ENCODE measurements at places on chromosomes 12 and 14.
A peak's percentile ranks its signal among the peaks of the same experiment; 100 is the strongest.

GRCh38 chr14:72478471-72478893 is 415.4 kb downstream of the DPF3 start:
- no peak for DNase-seq

DNA sequence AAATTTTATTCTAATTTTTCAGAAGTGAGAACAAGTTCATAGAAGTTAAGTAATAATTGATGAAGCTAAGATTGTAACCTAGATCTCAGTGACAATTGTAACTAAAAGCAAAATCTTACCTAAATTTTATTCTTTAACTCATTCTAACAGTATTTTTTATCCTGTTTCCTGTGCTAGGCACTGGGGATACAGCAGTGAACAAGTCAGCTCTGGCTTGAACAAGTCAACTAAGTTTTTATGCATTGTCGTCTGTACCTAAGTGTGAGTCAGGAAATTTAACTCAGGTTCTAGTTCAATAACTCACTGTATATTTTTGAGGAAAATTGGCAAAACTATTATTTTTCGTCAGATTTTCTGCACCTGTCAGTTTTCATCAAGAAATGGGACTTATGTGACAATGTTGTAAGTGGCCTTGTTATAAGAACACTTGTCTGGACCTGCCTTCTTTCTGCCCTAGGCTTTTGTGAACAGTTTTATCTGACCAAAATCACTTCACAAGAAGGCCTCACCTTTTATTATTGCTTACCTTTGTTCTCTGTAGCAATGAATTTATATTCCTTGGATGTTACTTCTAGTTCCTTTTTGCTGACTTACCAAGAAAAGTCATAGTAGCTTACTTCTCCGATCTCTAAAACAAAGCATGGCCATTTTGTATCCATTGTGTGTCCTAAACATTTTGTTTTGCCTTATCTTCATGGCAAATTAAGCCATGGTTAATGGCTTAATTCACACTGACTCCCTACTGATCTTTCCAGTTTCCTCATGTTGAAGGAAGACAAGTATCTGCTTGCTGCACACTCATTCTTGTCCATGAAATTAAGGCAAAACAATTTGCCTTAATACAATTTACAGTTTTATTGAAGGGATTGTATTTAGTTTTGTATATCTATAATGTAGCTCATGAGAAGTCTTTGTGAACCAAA is 2.7 kb downstream of the TMTC3 start:
- DNase-seq: no peak

GRCh38 chr14:104425763-104426646 is 153.6 kb upstream of the C14orf180 start:
- no peak for DNase-seq

- no peak for DNase-seq
Measured at GRCh38 chr12:45959728-45960127, 30.6 kb downstream of the SCAF11 start.

DNA sequence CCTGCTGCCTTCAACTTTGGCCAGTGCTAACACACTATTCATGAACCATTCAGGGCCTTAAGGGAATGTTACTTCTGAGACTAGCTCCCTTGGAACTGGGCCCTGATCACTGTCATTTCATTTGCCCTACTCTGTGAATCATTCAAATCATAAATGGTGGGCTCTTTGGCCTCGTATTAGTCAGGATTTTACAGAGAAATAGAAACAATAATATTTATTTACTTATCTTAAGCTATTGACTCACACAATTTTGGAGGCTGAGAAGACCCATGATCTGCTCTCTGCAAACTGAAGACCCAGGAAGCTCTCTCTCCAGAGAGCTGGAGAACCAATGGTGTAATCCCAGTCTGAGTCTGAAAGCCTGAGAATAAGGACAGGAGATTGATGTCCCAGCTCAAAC is 398.5 kb downstream of the LRIG3 start:
- DNase-seq: no peak

GRCh38 chr14:96203116-96203515 is 1.5 kb upstream of the BDKRB2 start:
- no peak for DNase-seq

DNA sequence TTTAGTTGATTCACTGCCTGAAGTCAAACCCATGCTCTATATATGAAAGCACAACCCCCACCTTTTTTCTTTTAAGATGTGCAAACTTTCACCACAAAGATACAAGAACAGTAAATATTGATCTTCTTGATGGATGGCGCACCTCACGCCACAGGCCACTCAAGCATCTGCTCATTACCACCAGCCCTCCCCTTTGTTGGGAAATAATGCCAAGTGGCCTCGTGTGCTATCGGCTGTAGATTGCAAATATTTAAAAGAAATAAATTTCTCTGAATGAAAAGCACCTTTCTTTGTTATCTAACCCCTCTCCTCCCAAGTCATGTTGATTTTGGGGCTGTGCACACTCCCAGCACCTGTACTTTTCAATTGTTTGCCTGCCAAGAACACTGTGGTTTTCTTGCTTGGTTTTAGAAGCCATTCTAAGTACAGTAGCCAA is 122.7 kb downstream of the C12orf42 start:
- DNase-seq: no peak

DNA sequence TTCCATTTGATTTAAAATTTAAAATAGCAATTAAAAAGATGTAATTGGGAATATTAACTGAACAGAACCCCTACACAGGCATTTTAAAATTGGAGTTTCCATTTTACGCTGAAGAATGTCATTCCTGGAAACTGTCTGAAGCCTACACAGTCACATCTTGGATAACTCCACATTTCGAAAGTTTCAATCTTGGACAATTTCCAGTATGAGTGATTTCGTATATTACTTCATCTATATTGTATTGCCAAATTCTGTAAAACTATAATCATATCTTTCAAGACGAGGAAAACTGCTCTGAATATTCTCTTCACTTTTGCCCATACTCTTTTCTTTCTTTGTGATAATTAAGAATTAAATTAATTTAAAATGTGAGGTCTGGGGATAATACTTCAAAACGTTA is 194.2 kb upstream of the ABCD2 start:
- no peak for DNase-seq

DNA sequence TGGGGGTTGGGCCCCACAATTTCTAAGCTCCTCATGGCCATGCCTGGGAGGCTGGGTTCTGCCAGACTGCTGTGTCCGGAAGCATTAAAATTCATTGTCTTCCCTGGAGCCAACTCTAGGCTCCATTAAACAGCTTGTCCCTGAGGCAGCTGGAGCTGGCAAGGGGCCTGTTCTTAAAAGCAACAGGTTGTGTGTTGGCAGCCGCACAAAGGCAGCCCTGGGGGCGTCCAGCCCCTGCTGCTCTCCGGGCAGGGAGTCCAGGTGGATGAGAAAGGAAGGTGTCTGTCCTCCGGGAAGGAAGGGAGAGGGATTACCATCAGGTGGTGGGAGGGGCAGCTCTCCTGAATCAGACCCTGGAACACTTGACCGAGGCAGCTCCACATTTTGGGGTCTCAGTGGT is 98.9 kb downstream of the CHST11 start:
- no peak for DNase-seq

GRCh38 chr14:56738020-56738419 is 72.3 kb downstream of the OTX2 start:
- DNase-seq: no peak

DNA sequence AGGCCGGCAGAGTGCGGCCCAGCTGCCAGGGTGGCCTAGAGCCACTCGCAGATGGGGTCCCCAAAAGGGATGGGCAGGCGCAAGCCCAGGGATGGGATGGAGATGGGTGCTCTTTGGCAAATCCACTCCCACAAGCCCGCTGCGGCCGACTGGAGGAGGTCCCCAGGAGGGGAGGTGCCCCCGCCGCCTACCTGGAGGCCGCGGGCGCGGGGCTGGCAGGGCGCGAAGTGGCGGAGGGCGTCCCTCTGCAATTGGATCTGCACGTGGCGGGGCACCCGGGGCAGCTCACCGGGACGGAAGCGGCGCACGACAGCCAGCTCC is 730 bp downstream of the PPP1R3E start:
- DNase-seq: no peak

GRCh38 chr14:58455593-58456265 is 28.2 kb downstream of the KIAA0586 start:
- no peak for DNase-seq

DNA sequence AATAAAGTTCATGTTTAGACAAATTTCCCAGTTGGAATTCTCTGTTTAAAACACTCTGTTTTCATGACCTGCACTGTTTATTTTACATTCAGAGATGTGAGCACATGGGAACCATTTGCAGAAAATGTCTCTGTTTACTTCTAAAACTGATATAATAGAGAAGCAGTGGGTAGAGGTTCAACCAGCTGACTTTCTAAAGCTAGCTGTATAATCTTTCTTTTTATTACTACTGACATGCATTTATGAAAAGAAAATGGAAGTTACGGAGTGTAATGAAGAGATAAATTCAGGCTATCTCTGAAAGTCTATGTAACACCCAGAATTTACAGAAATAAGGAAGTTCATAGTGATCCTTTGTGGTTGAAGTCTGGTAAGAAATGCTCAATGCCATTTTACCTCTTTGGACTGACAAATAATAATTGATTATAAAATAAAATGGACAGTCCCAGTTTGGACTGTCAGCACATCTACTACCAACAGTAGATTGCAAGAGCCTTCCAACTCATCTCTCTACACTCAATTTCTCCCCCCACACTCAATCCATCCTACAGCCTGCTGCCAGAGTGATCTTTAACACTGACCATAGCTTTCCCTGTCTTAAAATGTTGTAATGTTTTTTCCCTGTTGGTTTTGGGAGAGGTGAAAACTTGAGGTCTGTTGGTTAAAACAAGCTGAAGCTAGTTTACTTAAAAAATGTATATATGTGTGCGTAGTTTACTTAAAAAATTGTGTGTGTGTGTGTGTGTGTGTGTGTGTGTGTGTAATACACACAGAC is 137.4 kb downstream of the AEBP2 start:
- no peak for DNase-seq

- DNase-seq: peak; percentile 55
Measured at GRCh38 chr14:89422952-89423345, 5.9 kb upstream of the FOXN3 start.

DNA sequence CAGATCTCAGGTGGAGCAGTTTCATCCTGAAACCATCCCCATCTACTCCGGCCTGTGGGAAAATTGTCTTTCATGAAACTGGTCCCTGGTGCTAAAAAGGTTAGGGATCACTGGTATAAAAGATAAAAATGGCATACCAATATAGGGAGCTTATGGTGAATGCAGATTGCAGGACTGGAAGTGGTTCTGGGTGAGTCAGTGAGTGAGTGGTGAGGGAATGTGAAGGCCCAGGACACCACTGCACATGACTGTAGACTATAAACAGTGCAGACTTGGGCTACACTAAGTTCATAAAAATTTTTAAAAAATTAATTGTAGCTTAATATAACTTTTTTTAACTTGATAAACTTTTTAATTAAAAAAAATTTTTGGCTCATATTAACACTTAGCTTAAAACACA is 67.0 kb upstream of the RD3L start:
- no peak for DNase-seq

- no peak for DNase-seq
Measured at GRCh38 chr12:366820-367219, 22.3 kb downstream of the KDM5A start.

DNA sequence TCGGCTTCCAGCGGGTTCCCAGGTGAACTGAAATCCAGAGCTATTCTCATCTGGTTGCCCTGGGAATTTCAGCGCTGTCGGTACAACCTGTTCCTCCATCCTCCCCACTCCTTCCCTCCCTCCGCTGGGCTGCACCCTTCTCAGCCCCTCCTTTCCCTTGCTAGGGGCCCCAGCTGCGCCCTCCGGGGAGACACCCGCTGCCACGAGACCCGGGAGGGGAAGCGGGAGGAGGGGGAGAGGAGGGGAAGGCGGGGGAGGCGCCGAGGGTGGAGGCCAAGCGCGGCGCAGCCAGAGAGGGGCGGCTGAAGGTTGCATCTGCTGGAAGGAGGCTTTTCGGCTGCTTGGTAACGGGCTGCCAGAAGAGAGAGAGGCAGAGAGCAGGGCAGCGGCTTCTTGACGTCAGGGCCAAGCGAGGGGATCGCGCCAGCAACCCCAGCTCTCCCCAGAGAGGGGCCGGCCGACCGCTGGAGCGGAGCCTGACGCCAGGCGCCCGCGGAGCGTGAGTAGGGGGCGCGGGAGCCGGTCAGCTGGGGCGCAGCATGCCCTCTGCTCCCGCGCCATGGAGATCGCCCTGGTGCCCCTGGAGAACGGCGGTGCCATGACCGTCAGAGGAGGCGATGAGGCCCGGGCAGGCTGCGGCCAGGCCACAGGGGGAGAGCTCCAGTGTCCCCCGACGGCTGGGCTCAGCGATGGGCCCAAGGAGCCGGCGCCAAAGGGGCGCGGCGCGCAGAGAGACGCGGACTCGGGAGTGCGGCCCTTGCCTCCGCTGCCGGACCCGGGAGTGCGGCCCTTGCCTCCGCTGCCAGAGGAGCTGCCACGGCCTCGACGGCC is at the start of gene KCNA5:
Gene KCNA5 (plus strand): TSS at position 291 of the 831 bp plus-strand sequence. CDS start 269 bp downstream, at position 560.
- DNase-seq: no peak

- DNase-seq: no peak
Measured at GRCh38 chr14:71123579-71124135, 216.4 kb downstream of the PCNX1 start.

DNA sequence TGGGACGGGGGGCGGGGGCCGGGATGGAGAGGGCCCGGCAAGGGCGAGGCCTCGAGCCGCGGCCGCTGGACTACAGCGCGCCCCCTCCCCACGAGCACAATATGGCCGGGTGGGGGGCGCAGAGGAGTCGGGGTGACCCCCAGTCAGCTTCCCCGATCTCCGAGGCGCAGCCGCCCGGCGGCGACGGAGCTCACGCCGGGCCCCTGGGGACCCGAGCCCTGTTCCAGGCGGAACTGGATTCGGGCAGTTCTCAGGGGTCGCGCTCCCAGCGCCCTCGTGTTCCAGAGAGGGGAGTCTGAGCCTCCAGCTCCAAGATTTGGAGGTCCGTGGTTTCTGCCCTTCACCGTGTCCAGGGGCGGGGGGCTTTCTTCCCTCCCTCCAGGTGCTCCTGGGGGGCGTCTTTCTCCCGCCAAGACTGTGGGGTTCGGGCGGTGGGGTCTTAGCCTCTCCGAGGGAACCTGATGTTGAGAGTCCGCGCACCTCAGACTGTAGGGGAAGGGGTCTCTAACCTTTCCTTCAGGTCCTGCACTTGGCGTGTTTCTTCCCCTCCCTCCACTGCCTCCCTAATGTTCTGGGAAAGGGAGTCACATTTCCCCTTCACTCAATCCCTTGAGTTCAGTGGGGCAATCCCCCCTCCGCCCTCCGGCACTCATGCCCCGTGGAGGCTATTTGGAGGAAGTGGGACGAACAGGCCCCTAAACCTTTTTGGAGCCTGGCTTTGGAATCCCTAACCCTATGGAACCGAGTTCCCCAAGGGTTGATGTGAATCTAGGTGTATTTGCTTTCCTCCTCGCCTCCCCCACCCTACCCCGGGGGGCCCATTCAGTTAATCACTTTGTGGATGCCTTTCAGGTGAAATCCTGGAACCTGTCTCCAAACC is 584 bp downstream of the ACVR1B start:
- DNase-seq: peak; percentile 32

DNA sequence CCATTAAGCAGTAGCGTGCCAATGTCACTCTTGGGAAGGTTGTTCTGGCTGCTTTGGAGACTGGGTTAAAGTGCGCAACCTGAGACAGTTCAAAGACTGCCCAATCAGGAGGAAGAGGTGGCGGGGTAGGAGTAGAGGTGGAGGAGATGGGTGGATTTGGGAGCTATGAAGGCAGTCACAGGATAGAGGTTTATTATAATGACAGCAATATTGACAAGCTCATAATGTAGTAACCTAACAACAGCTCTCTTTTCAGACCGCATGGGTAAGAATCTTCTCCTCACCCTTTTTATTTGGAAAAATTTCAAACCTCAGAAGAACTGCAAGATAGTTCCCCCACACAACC is 5.3 kb upstream of the PSMD9 start:
- no peak for DNase-seq

- DNase-seq: peak; percentile 83
Measured at GRCh38 chr12:56193025-56193578, 3.8 kb upstream of the SMARCC2 start.

Data from stimulated activated CD8-positive, alpha-beta memory T cell treated with anti-CD3 and anti-CD28 coated beads, Interleukin-4, amount 100 ng/mL, for 48 hours (primary cell).